ENCODE measurements at places on chromosomes 5 and 9.

- DNase-seq: no peak
These were observed 8.3 kb upstream of the AFF4 start for GRCh38 chr5:132971483-132972435.

GRCh38 chr5:88401228-88401627 is 132.6 kb upstream of the TMEM161B start:
- no peak for DNase-seq

- no peak for DNase-seq
These were observed 627.3 kb upstream of the NUDT12 start for GRCh38 chr5:104189909-104190308.

DNA sequence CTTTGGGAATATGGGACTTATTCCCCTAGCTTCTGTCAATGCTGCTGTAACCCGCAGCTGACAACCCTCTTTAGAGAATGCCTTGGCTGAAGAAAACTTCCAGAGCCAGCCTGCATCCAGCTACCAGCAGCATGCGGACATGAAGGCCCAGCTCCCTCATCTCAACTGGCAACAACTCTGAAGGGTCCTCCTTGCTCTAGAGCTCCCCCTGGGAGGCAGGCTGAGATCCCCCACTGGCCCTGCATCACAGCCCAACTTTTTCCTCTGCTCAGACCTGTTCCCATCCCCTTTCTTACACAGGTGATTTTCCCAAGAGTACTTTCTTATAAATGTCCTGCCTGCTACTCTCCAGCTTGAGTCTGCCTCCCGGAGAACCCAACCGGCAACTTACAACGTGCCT is 18.7 kb upstream of the WNT8A start:
- no peak for DNase-seq

DNA sequence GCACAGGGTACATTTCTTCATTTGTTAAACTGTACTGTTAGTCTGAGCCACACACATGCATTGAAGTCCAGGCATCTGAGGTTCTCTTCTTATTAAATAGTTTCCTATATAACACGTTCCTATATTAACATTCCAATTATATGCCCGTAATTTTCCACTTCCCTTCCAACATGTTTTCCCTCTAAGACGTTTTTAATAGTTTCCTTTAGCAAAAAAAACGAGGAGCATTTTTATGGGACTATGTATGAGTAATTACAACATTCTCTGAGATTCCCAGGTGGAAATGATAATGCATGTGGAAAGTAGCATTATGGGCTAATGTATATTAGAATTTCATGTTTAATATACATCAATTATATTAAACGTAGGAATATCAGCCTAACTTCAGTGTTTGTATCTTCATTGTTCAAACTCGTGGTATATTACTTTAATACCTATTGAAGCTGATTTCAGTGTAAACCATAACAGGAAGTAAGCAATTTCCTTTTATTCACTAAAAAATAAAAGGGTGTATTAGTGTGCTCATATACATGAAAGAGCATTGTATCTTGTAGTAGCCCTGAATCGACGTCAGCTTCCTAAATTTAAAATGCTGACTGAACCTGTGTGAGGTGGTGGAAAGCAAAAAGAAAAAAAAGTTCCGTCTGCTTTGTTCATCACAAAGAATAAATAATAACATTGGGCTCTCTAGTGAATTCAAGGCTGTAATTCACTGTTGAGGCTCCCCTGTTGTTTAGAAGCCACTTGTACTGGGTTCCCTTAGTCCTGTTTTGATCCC is 11.3 kb downstream of the SMARCA2 start:
- no peak for DNase-seq

DNA sequence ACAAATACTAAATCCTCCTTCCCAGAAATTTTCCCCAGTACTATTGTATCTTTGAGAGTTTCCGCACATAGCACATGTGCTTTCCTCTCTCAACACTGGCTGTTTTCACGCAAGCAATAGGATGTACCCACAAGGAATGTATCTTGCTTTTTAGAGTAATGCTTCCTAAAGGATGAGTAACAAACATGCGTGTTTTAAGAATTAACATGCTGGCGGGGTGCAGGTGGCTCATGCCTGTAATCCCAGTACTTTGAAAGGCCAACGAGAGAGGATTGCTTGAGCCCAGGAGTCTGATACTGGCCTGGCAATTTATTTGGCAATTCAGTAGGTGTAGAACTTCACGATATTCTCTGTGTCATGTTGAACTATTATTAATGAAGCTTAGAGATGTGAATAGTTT is 4.6 kb downstream of the RUFY1 start:
- no peak for DNase-seq

DNA sequence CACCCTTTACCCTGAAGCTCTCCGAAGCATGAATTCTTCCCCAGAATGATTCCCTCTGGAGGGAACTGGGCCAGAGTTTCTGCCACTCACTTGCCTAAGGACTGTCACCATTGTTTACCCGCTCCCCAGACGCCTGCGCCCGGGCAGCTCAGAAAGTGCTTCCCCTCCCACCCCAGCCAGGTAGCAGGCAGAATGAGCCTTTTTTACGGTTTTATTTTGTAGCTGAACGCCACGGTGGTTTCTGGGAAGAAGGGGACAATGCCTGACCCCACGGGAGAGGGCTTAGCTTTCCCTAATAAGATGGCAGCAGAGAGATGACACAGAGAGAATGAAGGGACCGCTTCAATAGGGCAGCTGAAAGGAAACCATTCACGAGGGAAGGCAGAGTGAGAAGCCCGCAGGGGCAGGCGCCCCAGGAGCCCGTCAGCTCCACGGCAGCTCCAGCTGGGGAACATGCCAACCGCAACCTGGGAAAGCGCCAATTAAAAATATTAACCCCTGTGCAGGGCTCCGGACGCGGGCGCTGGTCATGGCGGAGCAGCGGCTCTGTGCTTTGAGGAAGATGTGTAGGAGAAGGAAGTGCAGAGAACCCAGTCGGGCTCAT is 20.4 kb upstream of the NTNG2 start:
- no peak for DNase-seq

DNA sequence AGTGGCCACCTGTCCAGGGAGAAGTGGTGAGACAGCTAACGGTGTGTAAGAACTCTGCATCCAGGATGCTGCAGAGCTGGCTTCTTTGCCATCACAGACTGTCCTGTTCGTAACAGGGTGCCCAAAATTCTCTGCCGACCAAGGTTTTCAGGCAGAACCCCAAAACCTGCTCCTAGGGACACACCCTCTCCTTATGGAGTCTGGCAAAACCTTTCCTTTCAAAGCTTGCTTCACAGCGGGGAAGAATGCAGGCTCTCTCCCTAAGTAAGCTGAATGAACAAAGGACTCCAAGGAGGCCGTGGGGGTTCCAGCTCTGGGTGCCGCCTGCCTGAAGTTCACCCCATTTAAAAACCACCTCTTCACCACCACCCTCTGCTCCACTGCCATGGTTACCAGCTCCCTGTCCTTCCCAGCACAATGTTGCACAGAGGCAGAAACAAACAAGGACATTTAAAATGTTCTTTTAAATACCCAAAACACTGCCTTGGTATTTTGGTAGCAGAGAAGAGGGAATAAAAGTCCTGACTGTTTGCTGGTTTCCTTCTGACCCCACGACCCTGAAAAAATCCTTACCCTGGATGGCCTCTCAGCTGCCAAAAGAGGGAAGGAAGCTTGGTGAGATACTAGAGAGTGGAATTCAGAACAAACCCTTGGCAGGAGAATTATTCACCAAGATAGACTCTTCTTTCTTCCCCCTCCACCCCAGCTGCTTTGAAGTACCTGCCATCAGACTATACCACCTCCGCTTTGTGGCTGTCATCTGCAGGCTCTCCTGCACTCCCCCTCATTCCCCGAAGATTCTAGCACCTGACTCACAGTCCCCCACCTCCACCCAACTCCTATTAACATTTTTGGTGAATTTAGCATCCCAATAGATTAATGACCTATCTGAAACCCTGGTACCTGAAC is 7.1 kb upstream of the KLF9 start:
- DNase-seq: no peak

GRCh38 chr9:35757226-35757891 is 3.3 kb upstream of the MSMP start:
- DNase-seq: peak; percentile 30

- DNase-seq: no peak
These were observed 52.6 kb upstream of the ATP10B start for GRCh38 chr5:160904591-160904990.

Data from NT2/D1 (cell line).